Hepatocyte (in vitro differentiated cells): ENCODE measurements at places on chromosomes 2 and 18.

DNA sequence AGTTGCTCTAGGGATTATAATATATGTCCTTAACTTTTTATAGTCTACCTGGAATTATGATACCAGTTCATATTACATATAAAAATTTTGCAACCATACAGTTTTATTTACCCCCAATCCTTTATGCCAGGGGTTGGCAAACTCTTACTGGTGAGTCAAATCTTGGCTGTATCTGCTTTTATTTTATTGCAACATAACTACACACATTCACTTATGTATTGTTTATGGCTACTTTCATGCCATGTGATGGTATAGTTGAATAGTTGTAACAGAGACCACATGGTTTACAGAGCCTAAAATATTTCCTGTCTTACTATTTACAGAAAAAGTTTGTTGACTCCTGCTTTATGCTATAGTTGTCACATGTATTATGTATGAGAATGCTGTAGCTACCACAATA lies 25.8 kb upstream of the DLX2 start:
- no peak overlapping the region for H3K27ac ChIP-seq
- no peaks in the 10 kb centered on the region for H3K4me1 ChIP-seq
- no peak overlapping the region for H3K4me3 ChIP-seq
- H3K36me3 ChIP-seq = no peaks in the 10 kb centered on the region
- DNase-seq = no peak

DNA sequence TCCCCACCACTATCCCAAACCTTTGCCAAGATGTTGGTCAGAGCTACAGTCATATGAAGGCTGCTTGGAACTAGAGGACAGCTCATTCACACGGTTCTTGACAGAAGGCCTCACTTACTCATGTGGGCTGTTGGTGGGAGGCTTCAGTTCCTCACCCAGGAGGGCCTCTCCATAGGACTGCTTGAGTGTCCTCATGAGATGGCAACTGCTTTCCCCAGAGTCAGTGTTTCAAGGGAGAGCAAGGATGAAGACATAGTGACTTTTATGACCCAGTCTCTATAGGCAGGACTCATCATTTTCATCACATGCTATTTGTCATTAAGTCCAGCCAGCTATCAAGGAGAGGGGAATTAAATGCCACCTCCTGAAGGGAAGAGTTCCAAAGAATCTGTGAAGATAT lies 33.4 kb upstream of the OLA1 start:
- no peaks in the 10 kb centered on the region for H3K27me3 ChIP-seq
- H3K4me1 ChIP-seq = no peaks in the 10 kb centered on the region
- DNase-seq = no peak
- no peaks in the 10 kb centered on the region for H3K36me3 ChIP-seq
- H3K27ac ChIP-seq = no peak overlapping the region

DNA sequence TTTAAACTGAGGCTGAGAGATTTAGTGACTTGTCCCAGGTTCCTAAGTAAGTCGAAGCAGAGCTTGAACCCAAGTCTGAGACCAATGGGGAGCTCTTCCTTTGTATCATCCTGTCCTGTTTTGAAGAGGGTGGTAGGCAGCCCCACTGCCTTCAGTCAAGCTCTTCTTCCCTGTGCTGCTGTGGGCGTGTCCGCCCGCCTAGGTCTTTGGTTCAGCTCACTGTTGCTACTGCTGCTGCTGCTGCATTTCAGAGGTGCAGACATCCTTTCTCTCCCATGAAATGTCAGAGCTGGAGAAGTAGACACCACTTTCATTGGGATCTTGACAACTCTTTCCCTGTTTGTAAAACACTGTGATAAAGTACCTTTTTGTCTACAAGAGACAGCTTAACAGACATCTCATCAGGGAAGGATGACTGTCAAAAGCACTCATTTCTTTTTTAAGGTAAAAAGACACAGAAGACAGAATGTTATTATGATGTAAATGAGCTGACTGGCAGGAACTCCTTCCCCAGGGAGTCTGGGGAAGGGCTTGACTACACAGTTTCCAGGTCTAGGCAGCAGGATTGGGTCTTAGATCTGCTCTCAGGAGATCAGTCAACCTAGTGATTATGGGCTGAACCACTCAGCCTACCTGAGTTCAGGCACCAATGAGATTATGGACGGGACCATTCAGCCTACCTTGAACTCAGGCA lies 91.7 kb upstream of the TRIB2 start:
- H3K27ac ChIP-seq = no peak overlapping the region
- no peaks in the 10 kb centered on the region for H3K36me3 ChIP-seq
- no peaks in the 10 kb centered on the region for H3K27me3 ChIP-seq
- no peak for DNase-seq

GRCh38 chr2:36389091-36389564 lies 33.5 kb downstream of the CRIM1 start:
- no peaks in the 10 kb centered on the region for H3K27me3 ChIP-seq
- peak; percentile 31 for DNase-seq
- no peaks in the 10 kb centered on the region for H3K36me3 ChIP-seq
- peaks cover 21% of the 10 kb centered on the region for H3K4me1 ChIP-seq
- peak overlapping the region; percentile 71 for H3K27ac ChIP-seq

GRCh38 chr2:63903003-63903402 lies 61.3 kb downstream of the UGP2 start:
- no peak overlapping the region for H3K27ac ChIP-seq
- H3K27me3 ChIP-seq = no peaks in the 10 kb centered on the region
- H3K4me1 ChIP-seq = no peaks in the 10 kb centered on the region
- no peak overlapping the region for H3K4me3 ChIP-seq
- no peak for DNase-seq
- H3K36me3 ChIP-seq = peaks cover 4% of the 10 kb centered on the region

DNA sequence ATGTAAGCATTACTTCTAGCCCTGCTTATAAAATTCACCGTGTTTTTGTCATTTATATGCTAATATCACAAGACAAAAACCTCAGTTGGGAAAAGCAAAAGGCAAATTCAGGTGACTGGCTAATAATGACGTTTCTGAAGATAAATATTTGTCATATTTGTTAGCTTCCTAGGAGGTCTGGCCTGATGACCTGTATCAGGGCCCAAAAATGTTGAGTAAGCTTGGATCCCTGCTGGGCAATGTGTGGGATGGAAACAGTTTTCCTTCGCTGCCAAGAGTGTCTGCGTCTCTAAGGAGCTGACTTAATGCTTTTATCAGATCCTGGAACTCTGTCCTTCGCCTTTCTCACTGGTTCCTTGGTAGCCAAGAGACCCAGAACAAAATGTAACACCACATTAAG lies 230.1 kb upstream of the PXDN start:
- peaks cover 9% of the 10 kb centered on the region for H3K4me1 ChIP-seq
- H3K4me3 ChIP-seq = no peak overlapping the region
- H3K27me3 ChIP-seq = no peaks in the 10 kb centered on the region
- H3K27ac ChIP-seq = no peak overlapping the region
- H3K36me3 ChIP-seq = no peaks in the 10 kb centered on the region

DNA sequence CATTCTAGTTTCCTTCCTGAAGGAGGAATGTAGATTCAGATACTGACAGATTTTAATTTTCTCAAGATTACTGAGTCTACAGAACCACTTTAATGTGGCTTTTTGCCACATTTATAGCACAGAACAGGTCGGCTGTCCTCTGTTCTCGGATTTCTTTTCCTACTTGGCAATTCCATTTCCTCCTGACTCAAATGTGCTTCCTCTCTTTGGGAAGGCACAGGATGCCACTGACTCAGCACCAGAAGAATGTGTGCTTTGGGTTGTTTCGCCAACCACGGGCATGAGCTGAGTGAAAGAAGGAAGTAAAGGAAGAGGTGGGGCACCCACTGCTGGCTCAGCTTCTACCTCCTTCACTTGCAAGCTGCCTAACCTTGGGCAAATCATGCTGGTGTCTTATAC lies 970.6 kb upstream of the ACVR2A start:
- H3K4me1 ChIP-seq = no peaks in the 10 kb centered on the region
- H3K4me3 ChIP-seq = no peak overlapping the region
- no peaks in the 10 kb centered on the region for H3K36me3 ChIP-seq

DNA sequence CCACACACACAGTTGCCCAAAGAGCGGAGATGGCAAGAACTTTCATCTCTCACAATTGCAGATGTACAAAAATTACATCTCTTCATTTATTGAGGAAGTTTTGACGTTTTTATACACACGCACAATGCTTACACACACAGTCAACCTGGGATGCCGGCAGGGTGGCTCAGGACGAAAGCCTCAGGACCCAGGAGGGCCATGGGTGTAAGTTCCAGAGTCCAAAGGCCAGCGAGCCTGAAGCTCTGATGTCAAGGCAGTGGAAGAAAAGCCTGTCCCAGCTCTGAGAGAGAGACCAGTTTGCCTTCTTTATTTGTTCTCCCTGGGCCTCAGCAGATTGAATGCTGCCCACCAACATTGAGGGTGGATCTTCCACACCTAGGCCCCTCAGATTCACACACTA lies 10.1 kb downstream of the AMER3 start:
- no peak for DNase-seq
- no peak overlapping the region for H3K4me3 ChIP-seq
- no peaks in the 10 kb centered on the region for H3K4me1 ChIP-seq
- no peaks in the 10 kb centered on the region for H3K36me3 ChIP-seq
- H3K27me3 ChIP-seq = no peaks in the 10 kb centered on the region

GRCh38 chr2:10180229-10180628 lies 57.7 kb downstream of the RRM2 start:
- H3K27ac ChIP-seq = no peak overlapping the region
- no peaks in the 10 kb centered on the region for H3K36me3 ChIP-seq

GRCh38 chr2:42558827-42559226 lies 9.6 kb upstream of the MTA3 start:
- no peaks in the 10 kb centered on the region for H3K4me1 ChIP-seq
- no peaks in the 10 kb centered on the region for H3K27me3 ChIP-seq
- H3K4me3 ChIP-seq = no peak overlapping the region
- H3K27ac ChIP-seq = no peak overlapping the region

GRCh38 chr2:168237741-168238140 lies 9.7 kb downstream of the STK39 start:
- H3K27me3 ChIP-seq = no peaks in the 10 kb centered on the region
- no peaks in the 10 kb centered on the region for H3K36me3 ChIP-seq
- peaks cover 18% of the 10 kb centered on the region for H3K4me1 ChIP-seq
- no peak overlapping the region for H3K4me3 ChIP-seq
- H3K27ac ChIP-seq = peak overlapping the region; percentile 39
- DNase-seq = no peak

DNA sequence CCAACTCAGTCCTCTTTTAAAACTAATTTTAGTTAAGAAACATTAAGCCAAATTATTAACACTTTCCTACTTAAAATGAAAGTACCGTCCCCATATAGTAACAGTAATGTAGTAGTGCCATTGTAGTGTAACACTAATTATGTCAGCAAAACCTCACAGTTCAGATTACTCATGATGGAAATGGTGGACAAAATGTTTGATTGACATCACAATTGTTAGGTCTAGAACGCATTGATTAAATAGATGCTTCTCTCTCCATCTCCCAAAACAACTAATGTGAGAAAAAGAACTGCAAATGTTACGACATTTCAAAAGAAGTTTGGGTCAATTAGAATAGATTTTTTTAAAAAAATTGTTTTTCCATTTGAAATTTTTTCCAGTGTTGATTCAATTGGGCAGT lies 1.2 kb upstream of the ATF2 start:
- no peak for DNase-seq
- H3K27me3 ChIP-seq = no peaks in the 10 kb centered on the region
- no peak overlapping the region for H3K4me3 ChIP-seq
- H3K4me1 ChIP-seq = peaks cover 5% of the 10 kb centered on the region
- no peaks in the 10 kb centered on the region for H3K36me3 ChIP-seq

- peaks cover 6% of the 10 kb centered on the region for H3K4me1 ChIP-seq
- no peaks in the 10 kb centered on the region for H3K36me3 ChIP-seq
- no peak overlapping the region for H3K27ac ChIP-seq
- peaks cover 99% of the 10 kb centered on the region for H3K27me3 ChIP-seq
- no peak overlapping the region for H3K4me3 ChIP-seq
Observed at GRCh38 chr2:104863468-104864279, 9.8 kb downstream of the POU3F3 start.

- H3K36me3 ChIP-seq = no peaks in the 10 kb centered on the region
- H3K4me3 ChIP-seq = no peak overlapping the region
- H3K27ac ChIP-seq = peak overlapping the region; percentile 80
- H3K27me3 ChIP-seq = no peaks in the 10 kb centered on the region
- H3K4me1 ChIP-seq = peaks cover 44% of the 10 kb centered on the region
Observed at GRCh38 chr18:48996901-48997463, 46.2 kb upstream of the SMAD7 start.

GRCh38 chr2:17010104-17010503 lies 344.5 kb upstream of the CYRIA start:
- no peak for DNase-seq
- no peak overlapping the region for H3K27ac ChIP-seq
- H3K27me3 ChIP-seq = no peaks in the 10 kb centered on the region
- H3K36me3 ChIP-seq = no peaks in the 10 kb centered on the region
- H3K4me1 ChIP-seq = no peaks in the 10 kb centered on the region

DNA sequence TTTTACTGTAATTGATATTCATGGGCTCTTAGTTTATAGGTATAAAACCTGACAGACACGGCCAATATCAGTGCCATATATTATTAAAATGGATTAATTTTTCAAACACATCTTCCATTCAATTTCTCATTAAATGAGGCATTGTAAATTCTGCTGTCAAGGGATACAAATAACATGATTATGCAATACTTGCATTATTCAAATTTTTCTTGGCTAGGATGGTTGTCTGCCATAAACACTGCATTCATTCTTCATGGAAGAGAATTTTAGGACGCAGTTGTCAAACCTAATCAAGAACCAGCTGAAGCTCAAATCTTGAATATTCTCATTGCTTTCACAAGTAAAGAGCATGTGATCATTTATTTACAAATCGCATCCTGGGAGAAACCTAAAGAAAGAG lies 255.6 kb downstream of the RDH14 start:
- H3K36me3 ChIP-seq = no peaks in the 10 kb centered on the region
- H3K27me3 ChIP-seq = no peaks in the 10 kb centered on the region
- H3K27ac ChIP-seq = no peak overlapping the region
- H3K4me1 ChIP-seq = peaks cover 10% of the 10 kb centered on the region
- DNase-seq = no peak

GRCh38 chr2:172996387-172996961 lies 79.2 kb upstream of the MAP3K20 start:
- H3K27ac ChIP-seq = peak overlapping the region; percentile 20
- H3K4me3 ChIP-seq = no peak overlapping the region
- no peaks in the 10 kb centered on the region for H3K36me3 ChIP-seq
- DNase-seq = no peak
- H3K4me1 ChIP-seq = peaks cover 16% of the 10 kb centered on the region

DNA sequence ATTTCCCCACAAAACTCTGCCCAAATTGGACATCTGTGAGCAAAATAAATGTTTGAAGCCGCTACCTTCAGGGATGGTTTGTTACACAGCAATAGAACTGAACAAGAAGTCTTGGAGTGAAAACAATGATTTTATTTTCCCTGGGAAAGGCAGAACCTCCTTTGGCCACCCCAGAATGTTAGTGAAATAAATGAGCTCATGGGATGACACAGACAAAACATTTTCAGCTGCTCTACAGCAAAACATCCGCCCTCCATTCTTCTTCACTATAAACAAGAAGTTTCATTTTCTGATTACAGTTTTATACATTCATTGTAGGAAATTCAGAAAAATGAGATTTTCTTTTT lies 4.3 kb upstream of the EFHD1 start:
- no peaks in the 10 kb centered on the region for H3K4me1 ChIP-seq
- H3K4me3 ChIP-seq = no peak overlapping the region
- H3K27ac ChIP-seq = no peak overlapping the region
- H3K27me3 ChIP-seq = peaks cover 13% of the 10 kb centered on the region

GRCh38 chr2:15674637-15675455 lies 83.2 kb downstream of the DDX1 start:
- peak; percentile 49 for DNase-seq
- H3K36me3 ChIP-seq = no peaks in the 10 kb centered on the region
- no peak overlapping the region for H3K4me3 ChIP-seq
- peak overlapping the region; percentile 50 for H3K27ac ChIP-seq
